ENCODE measurements at places on chromosomes 4 and X.
A peak's percentile ranks its signal among the peaks of the same experiment; 100 is the strongest.

GRCh38 chrX:105210258-105210657 is 10.2 kb downstream of the TEX13A start:
- DNase-seq = no peak

DNA sequence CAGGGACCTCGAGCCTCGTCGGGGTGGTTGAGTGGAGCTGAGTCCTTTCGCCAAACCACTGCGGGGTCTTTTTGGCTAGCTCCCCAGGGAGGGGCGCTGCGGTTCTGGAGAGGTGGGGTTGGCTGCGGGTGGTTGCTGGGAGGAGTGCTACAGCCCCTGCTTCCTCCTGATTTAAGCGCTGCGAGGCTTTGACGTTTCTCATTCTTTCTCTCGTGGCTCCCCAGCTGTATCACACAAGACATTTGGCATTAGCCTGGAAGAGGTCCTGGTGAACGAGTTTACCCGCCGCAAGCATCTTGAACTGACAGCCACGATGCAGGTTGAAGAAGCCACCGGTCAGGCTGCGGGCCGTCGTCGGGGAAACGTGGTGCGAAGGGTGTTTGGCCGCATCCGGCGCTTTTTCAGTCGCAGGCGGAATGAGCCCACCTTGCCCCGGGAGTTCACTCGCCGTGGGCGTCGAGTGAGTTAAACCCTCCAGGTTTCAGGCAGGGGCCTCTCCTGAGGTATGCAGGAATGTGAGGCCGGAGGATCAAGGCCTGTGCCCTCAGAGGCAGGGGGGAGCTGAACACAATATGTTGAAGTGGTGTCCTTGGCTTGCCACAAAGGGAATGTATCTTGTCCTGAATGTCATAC is 25.5 kb downstream of the ARHGAP36 start:
- DNase-seq = no peak

DNA sequence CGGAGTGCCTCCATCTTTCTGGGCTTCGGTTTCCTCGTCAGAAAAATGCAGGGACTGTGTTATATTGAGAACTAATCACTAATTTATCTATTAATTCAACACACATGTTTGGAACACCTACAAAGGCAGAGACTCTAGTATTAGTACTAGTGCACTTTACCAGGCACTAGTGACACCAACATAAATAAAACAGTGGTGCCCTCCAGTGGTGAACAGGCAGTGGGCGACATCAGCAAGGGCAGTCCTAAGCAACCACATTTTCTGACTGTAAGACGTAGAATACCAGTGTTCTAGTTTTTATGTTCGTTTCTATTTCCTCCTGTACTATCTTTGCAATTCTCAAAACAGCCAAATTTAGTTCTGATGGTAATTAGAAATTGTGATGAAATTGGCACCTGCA is 69.1 kb upstream of the UCP1 start:
- DNase-seq = peak; percentile 43

- DNase-seq = no peak
Observed at GRCh38 chr4:172776203-172776861, 392.3 kb upstream of the GALNT7 start.

DNA sequence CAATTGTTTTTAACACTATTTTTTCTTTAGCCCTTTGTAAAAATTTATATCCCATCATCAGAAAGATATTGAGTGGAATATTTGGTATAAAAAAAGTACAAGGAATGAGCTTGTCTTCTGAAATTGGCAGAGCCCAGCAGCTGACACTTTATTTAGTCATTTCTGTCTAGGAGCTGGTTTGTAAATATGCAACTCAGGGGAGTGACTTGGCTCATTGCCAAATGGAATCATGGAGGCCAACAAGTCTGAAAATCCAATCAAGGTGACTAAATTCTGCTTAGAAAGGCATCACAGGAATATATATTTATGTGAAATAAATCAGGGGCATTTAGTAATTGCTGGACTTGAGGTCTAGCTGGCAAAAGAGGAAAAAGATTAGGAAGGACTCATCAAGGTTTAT is 74.4 kb downstream of the OTC start:
- DNase-seq = peak; percentile 19

DNA sequence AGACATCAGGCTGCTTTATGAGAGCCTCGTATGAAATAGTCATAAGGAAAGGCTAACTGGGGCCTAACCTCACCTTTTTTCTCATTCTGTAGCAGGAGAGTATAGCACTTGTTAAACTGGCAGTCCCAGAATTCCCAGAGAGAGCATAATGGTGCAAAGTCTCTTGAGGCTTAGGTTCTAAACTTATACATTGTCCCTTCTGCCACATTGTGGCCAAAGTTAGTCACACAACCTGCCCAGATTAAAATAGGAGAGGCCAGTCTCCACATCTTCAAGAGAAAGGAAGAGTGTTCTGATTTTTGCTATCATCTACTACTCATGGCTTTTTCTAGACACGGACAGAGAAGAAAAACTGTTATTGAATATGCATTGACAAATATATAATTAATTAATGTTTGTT is 1588.9 kb upstream of the PCDH7 start:
- DNase-seq = no peak

- peak; percentile 20 for DNase-seq
Observed at GRCh38 chrX:118807151-118808017, 16.2 kb upstream of the ZCCHC12 start.

DNA sequence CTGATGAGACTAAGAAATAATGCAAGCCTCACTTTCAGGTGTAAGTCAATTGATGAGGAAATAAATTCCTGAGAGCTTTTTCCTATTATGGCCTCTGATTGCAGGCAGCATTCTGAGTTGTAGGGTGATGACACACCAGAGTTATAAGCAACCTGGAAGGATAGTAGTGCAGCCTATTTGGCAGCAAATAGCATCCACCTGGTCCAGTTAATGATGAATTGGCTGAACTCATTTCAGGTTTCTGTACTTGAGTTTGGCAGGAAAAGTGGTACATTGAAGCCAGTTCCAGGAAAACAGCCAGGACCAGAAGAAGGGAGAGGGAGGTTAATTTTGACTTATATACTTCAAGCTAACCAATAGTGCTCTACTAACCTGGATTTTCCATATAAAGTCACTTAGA is 316.8 kb downstream of the NAF1 start:
- no peak for DNase-seq

DNA sequence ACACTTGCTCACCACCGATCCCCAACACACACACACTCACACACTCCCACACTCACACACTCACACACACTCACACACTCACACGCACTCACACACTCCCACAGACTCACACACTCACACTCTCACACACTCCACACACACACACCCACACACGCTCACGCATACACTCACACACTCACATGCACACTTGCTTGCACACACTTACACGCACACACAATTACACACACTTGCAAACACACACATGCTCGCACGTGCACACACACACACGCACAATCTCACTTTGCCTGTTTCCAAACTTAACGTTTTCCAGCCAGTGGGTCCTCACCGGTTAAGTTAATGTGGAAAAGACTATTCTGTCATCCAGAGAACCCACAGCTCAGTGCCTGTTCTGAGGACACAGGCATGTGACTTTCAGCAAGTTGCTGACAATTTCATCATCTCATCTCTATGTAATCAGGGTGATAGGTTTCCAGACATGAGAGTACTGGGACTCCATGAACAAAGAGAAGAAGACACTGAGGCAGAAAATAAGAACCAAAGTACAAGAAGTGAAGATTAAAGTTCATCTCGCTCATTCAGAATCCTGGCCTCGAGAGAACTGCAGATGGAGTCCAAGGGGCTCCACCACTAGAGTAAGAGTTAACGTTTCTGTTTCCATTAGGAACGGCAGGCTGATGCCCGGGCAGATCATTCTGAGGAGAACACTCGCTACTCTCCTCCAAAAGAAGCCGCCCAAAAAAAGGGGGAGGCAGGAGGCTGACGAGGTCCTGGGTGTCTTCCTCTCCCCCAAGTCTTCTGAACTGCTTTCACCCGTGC is 153.2 kb upstream of the FRG1 start:
- no peak for DNase-seq

- peak; percentile 50 for DNase-seq
Observed at GRCh38 chr4:26022346-26023202, 108.6 kb downstream of the SMIM20 start.

- no peak for DNase-seq
Observed at GRCh38 chr4:148961526-148961925, 519.3 kb upstream of the NR3C2 start.

DNA sequence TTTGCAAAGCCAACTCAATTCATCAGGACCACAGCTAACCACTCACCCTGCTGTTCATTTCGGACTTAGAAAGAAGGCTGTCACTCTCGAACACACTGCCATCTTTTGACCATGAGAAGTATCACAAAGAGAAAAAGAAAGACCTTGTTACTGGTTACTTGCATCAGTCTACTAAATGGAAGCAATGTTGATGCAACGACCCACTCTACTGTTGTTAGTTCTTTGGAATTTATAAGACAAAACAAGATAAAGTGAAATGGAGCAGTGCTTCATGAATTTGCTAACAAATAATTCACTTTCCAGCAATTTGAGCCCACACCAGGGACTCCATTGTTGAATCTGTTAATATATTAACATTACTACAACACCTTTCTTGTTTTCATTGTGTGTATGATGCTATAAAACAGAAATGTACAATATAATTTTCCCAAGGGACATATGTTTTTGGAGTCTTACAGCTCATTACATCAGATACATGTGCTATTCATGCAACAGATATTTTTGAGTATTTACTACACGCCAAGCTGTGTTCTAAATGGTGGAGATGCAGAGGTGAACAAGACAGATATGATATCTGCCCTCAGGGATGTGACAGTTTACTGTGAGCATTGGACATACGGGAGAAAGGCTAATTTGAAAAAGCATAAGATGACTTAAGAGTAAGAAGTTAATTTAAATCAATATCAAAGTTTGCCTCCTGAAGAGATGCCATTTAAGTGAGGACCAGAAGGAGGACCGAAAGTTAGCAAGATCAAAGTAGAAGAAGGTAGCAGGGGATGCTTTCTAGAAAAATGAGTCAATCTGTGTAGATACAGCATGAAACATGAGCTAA is 87.2 kb downstream of the AREG start:
- DNase-seq = peak; percentile 58

DNA sequence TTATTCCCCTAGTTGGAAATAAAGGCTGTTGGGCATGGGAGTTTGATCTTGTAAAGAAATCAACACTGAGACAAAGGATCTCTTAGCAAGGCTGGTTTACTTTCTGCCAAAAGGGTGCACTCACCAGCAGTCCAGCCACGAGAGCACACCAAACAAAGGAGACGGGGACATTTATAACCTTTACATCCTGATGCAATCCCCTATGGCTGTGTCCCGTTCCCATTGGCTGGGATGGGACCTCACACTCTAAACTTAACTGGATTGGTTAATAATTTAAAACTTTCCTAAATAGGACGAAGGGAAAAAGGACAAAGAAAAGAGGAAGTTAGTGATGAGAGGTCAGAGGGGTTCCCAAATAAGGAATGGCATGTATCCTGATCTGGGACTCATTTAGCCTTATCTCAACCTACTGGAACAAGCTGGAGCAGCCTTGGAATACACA is 17.9 kb downstream of the METAP1 start:
- no peak for DNase-seq

DNA sequence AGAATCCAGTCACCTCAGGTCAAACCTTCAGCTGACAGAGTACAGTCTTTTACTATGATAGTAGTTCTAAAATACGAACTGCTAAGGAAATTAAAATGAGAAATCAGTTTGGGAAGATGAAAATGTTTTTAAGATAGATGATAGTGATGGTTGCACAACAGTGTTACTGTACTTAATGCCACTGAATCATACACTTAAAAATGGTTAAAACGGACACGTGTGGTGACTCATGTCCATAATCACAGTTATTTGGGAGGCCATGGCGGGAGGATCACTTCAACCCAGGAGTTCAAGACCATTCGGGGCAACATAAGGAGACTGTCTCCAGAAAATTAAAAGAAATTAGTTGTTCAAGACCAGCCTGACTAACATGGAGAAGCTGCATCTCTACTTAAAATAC is 41.4 kb downstream of the ABHD18 start:
- DNase-seq = no peak

DNA sequence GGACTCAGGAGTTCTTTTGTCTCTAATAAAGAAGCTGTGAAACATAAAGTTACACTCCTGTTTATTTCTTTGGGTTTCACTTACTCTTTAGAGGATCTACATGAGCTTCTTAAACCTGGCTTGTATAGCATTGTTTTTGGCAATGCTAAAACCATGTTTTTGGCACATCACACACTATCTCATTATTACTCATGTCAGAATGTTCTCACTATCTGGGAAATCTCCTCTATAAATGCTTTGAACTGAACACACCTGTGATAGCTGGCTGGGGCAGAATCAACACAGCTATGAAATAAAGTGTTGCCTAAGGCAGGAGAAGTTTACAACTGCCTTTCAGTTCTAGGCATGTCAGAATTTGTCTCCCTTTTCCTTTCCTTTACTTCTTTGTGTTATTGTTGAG is 52.6 kb downstream of the SULT1B1 start:
- no peak for DNase-seq

DNA sequence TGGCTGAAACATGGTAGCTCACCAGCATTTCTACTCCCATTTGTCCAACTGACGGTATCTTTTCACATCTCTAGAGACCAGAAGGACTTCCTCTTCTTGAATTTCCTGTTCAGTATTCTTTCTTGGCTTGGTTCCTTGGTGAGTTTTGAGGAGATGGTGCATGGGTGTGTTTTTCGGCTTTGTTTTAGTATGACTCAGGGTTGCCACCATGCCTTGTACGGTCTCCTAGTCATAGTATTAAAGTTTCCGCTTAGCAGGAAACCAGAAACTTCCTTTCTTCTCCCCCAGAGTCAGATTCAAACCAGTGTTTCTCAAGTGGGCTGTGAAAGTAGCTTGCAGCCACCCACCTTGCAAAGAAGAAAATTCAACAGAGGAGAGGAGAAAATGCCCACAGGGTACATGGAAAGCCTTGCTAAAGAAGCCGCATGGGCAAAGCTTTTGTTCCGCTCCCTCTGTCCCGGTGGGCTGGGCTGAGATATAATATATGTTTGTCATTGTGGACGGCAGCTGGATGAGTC is 5.7 kb downstream of the CD99 start:
- DNase-seq = no peak

GRCh38 chr4:57190601-57191481 is 80.7 kb upstream of the IGFBP7 start:
- no peak for DNase-seq

GRCh38 chr4:30821859-30822612 is 101.9 kb downstream of the PCDH7 start:
- DNase-seq = no peak
